ENCODE measurements at places on chromosomes 1 and 21.

GRCh38 chr1:176789571-176790090 is 326.7 kb downstream of the PAPPA2 start:
- DNase-seq = peak; percentile 17

DNA sequence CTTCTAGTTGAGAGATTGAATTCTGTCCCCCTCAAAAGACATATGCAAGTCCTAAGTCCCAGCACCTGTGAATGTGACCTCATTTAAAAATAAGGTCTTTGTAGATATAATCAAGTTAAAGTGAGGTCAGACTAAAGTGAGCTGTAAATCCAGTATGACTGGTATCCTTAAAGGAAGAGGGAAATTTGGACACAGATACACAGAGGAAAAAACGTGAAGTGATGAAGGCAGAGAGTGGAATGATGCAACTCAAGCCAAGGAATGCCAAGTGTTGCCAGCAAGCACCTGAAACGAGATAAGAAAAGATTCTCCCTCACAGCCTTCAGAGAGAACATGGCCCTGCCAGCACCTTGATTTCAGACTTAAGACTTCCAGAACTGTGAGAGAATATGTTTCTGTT is 444.7 kb upstream of the VAMP3 start:
- no peak for DNase-seq

DNA sequence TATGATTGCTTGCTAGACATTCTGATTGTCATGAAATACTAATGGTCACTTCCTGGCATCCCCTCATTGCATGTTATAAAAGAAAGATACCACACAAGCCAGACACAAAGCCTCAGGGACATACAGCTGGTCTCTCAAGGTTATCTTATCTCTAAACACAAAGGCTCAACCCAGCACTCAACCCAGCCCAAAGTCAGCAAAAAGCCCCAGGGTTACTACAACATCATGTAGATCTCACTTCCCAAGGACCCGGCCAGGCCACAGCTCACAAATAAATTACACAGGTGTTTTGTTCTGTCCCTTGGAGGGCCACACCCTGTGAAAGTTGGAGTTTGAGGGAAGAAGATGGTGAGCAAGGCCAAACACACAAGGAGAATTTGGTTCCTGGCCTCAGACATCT is 109.7 kb upstream of the BARHL2 start:
- no peak for DNase-seq

DNA sequence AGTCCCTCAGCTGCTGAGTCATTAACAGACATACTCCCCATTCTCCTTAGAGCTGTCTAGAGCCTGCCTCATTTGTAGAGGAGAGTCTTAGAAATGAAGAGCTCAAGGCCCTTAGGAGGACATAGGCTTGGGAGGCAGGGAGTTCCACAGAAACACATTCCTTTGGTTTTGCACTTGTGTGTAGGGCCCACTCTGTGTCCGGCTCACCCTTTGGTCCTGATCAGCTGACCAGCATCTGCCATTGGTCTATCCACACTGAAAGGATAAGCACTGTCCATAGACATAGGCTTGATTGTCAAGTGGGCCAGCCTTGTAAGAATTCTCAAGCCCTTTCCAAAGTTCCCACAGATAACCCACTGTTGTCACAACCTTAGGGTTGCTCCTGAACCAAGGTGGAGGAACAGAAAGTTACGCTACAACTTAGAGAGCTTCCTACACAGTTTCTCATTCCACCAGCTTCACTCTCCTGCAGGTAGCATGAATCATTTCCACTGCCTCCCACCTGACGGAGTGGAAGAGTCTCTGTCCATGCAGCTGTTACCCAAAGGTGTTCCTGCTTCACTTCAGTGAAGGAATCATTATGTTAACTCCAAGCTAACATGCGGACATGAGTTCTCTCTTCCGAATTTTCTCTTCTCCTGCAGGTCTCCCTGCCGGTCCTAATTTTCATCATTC is 96.1 kb downstream of the TNFSF18 start:
- no peak for DNase-seq

GRCh38 chr1:234780531-234781162 is 170.7 kb upstream of the IRF2BP2 start:
- no peak for DNase-seq

GRCh38 chr1:205772607-205773032 is 2.7 kb downstream of the RAB29 start:
- no peak for DNase-seq

- no peak for DNase-seq
These were observed 111.8 kb downstream of the POU2F1 start for GRCh38 chr1:167332503-167332902.

DNA sequence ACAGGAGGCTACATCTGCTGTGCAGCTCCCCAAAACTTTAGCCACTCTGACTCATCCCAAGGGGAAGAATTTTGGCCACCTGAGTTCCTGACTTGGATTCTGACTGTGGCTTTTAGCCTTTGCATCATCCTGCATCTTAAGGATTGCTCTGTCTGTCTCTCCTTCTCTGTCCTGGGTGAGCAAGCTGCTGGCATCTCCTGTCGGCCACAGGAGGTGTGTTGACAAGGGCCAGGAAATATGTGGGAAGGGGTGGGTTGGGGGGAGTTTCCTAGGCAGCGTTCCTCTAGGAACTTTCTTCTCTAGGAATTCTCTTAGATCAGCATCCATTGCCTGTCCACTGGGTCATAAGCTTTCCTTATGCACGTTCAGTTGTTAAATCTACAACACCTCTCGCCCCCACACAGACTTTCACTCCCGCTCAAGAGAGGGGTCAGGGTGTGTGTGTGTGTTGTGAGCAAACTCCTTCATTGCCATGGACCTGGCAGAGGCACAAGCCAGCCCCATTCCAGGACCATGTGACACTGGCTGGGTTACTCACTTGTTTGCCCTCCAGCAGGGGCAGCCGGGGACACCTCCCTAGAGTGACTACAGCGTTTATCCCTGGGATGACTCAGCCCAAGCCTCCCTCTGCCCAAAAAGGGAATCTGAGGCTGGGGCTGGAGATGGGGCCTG is 145.0 kb upstream of the DUSP10 start:
- peak; percentile 94 for DNase-seq

DNA sequence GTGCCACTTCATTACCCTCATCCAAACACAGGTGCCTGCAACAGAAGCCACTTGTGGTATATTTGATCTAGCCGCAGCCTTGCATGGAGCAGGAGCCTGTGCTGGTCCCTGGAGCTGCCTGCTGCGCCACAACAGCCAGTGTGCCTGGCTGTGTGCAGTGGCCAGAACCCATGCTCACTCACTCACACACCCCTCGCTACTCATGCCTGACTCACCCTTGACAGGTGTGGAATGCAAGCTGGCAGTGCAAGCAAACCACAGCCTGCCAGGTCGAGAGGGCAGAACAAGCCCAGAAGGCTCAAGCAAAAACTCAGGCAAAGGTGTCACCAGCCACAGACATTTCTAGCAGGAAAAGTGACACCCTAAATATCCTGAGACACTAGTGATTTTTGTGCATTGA is 1510.9 kb downstream of the KCNT2 start:
- DNase-seq = peak; percentile 26

GRCh38 chr1:45038661-45039364 is 26.8 kb downstream of the UROD start:
- no peak for DNase-seq

DNA sequence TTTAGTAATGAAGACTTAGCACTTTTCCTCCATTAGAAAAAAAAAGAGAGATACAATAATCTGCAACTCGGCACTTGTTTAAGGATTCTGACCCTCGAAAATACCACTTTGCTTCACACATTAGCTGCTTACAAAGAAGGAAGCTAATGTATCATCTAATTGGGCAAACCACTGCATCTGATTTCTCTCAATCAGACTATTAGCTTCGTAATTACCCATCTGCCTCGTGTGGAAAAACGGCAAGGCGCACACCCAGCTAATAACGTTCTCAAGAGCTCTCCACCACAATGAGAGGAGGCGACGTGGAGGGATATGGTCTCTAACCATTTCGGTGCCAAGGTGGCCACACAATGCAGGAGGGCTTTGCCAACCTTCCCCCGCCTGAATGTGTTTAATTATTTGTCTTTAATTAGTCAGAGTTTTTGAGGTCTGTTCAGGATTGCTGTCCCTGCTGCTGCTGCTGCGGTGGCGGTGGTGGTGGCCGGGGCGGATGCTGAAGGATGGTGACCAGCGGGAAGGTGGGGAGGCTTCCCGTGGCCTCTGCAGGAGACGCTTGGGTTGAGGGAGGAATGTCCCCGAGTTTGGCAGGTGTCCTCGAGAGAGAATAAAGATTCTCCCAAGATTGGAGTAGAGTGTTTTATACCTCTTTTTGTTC is 374.5 kb downstream of the RPS6KC1 start:
- DNase-seq = no peak

- DNase-seq = no peak
These were observed 34.5 kb downstream of the OR10R2 start for GRCh38 chr1:158506369-158506987.

- no peak for DNase-seq
These were observed 16.3 kb downstream of the L1TD1 start for GRCh38 chr1:62210960-62211359.

GRCh38 chr1:3003941-3004270 is 17.4 kb upstream of the ACTRT2 start:
- no peak for DNase-seq

GRCh38 chr1:229241390-229241789 is 29.5 kb upstream of the RAB4A start:
- no peak for DNase-seq

GRCh38 chr1:33295450-33296081 is 25.3 kb downstream of the A3GALT2 start:
- peak; percentile 68 for DNase-seq

GRCh38 chr1:109474697-109475096 is 8.4 kb downstream of the SYPL2 start:
- no peak for DNase-seq

DNA sequence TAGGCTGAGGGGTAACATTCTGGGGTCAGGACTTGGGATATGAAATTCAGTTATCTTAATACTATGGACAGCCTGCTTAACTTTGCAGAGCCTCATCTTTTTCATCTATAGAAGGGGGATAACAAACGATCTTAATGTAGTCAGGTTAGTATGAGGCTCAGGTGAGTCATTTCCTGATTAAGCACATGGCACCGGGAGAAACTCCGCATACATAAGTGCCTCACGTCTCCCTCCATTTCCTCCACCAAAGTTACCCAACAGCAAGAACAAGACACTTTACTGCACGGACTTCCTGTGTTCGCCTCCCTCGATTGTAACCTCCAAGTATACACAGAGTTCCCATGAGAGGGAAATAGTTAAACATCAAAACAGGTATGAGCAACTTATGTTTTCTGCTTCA is 112.7 kb upstream of the COA6 start:
- no peak for DNase-seq

DNA sequence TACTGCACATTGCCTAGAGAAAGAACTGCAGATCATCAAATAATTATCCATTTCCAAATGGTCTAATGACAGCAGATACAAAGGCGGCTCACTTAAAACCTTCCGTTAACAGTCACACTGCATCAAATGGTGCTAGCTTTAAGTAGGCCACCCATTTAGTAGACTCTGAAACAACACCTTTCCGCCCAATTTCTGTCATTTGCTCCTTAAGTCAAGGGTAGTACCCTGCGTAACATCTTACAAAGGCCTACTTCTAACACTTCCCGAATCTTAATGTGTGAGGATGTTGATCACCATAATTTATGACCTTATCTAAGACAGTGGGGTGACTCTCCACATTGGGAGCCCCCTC is 692 bp upstream of the RALGPS2 start:
- no peak for DNase-seq

GRCh38 chr1:194584052-194584451 is 1397.6 kb upstream of the B3GALT2 start:
- DNase-seq = no peak

DNA sequence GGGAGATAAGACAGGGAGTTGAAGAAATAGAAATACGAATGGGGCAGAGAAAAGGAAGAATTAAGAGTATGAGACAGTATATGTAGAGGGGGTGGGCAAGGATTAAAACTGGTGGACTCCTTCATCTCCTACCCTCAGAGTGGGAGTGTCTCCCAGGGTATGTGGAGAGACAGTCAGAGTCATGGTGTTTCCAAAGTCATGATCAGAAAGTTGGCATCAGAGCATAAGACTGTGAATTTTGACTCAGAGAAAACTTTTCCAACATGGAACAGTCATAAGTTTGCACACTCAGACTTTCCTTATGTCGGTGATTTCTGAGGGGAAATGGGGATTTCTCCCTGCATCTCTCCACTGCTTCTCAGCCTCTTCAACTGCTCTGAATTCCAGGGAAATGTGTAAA is 2.4 kb downstream of the CD84 start:
- DNase-seq = no peak

DNA sequence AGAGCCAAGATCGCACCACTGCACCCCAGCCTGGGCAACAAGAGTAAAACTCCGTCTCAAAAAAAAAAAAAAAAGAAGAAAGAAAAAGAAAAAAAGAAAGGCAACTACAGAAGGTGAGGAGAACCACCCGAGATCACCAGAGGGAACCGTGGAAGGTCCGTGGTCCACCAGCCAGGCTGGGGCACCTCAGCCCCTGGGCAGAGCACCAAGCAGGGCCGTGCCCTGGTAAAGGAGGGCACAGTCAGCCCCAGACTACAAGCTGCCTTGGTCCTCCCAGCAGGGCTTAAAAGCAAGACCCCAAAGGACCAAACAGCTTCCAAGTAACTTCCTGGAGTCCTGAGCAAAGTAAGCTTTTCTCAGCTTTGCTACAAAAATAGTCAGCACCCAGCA is 8.8 kb upstream of the SAMD11 start:
- no peak for DNase-seq

DNA sequence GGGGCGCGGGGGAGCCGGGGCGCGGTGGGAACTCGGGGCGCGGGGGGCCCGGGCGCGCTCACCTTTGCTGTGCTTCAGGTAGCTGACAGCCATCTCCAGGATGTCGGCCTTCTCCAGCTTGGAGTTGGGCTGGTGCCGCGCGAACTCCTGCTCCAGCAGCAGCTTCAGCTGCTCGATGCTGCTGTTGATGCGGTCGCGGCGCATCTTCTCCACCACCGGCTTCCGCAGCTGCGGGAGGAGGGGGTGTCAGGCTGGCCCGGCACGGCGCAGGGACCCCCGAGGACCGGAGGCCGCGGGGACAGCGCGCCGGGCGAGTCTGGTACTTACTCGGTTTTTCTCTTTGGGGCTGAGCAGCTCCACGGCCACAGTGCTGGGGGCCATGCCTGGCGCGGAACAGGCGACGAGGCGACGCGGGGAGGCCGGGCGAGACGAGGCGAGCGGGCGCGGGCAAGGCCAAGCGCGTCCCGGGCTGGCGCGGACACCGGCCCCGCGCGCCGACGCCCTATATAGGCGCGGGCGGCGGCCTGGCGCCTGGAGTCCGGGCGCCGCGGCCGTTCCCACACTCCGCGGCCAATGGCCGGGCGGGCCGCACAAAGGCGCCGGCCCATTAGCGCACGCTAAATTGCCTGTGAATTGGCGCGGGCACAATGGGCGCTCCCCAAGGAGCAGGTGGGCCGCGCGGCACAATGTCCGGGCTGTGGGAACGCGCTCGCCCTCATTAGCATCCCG is at the start of gene HES5:
TSS of gene HES5 (minus strand) at position 480 of the 729 bp plus-strand sequence. CDS start at position 381, 99 bp downstream.
- no peak for DNase-seq

DNA sequence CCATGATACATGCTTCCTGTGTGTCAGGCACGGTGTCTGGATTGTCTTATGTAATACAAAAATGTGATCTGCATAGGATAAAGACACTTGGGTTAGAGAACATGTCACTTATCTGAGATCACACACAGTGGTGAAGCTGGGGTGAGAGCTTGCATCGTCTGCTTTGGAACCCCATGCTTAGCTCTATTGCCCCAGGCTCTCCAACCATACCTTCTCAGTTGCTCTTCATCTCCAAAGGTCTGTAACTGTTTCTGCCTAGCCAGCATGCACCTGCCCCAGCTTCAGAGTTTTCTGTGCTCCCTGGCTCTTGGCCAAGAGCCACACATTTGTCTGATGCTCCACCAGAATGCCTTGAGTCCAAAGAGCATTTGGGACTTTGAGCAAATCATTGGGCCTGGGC is 93.9 kb upstream of the COG2 start:
- DNase-seq = no peak

- DNase-seq = no peak
These were observed 1.7 kb downstream of the S100A1 start for GRCh38 chr1:153629971-153630370.
